ENCODE measurements at places on chromosomes 13 and 19. TPM values are rescaled to one million over a fixed set of nuclear protein-coding genes. Genes with fewer than 3 reads are reported as not detected.

- DNase-seq, result peak; percentile 60
Measured at GRCh38 chr19:2719920-2720776, 1.0 kb downstream of the DIRAS1 start.

GRCh38 chr13:32117701-32118100 lies 86.1 kb downstream of the FRY start:
- DNase-seq, result peak; percentile 38

DNA sequence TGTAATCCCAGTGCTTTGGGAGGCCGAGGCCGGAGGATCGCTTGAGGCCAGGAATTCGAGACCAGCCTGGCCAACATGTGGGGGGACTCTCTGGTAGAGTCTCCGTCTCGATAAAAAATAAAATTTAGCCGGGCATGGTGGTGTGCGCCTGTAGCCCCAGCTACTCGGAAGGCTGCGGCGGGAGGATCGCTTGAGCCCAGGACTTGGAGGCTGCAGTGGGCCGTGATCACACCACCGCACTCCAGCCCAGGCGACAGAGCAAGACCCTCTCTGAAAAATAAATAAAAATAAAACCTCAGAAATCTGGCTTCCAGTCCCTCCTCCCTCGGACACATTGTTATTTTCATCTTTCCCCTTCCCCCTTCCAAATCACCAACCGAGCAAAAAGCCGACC lies 332 bp downstream of the IRGQ start:
- DNase-seq, result no peak

- no peak for DNase-seq
Measured at GRCh38 chr19:42148266-42148665, 16.0 kb upstream of the POU2F2 start.

DNA sequence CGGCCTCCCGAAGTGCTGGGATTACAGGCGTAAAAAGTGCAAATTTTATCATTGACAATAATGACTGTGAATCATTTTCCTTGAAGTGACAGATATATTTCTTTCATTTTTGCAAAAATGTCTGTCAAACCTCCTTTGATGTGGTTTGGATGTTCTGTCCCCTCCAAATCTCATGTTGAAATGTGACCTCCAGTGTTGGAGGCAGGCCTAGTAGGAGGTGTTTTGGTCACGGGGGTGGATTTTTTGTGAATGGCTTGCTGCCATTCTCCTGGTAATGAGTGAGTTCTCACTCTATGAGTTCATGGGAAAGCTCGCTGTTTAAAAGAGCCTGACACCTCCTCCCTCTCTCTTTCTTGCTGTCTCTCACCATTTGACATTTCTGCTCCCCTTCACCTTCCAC lies 5.5 kb upstream of the SLC1A6 start:
- DNase-seq, result no peak

- DNase-seq, result peak; percentile 90
Measured at GRCh38 chr19:18156841-18157464, 4.0 kb downstream of the PIK3R2 start.

DNA sequence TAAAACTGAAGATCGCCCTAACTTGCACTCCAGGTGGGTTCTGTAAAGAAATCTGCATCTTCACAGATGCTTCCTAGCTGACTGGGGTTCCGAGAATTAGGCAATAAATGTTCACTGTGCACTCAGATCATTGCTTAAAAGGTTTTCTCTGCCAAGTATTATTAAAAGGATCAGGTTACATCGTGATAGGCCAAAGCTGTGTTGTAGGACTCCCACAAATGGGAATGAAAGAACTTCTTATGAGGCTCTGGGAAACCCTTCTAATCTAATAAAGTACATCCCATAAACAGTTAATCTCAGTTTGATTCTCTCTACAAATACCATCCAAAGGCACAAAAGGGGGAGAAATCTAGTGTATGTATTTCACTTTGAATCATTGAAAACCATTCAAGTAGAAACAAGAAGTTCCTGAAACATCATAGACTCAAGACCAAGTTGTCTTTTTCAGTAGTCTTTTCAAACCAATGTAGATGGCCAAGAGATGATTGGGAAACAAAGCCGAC lies 7.1 kb upstream of the POU4F1 start:
- no peak for DNase-seq

DNA sequence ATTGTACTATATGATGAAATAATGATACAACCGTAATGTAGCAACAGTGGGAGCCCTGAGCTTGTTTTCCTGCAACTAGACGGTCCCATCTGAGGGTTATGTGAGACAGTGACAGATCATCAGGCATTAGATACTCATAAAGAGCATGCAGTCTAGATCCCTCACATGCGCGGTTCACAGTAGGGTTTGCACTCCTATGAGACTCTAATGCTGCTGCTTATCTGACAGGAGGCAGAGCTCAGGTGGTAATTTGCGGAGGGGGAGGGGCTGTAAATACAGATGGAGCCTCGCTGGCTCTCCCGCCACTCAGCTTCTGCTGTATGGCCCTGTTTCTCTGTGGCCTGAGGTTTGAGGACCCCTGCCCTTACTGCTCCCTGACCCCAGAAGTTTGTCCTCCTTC lies 13.7 kb downstream of the EPHX3 start:
- DNase-seq, result no peak

GRCh38 chr13:97134364-97135095 lies 87.6 kb upstream of the MBNL2 start:
- DNase-seq, result no peak

- DNase-seq, result no peak
Measured at GRCh38 chr19:4814625-4815425, 16.7 kb downstream of the TICAM1 start.

GRCh38 chr13:70043685-70044084 lies 63.9 kb upstream of the ATXN8OS start:
- no peak for DNase-seq

- DNase-seq, result no peak
Measured at GRCh38 chr13:40102854-40103253, 447.4 kb downstream of the COG6 start.

DNA sequence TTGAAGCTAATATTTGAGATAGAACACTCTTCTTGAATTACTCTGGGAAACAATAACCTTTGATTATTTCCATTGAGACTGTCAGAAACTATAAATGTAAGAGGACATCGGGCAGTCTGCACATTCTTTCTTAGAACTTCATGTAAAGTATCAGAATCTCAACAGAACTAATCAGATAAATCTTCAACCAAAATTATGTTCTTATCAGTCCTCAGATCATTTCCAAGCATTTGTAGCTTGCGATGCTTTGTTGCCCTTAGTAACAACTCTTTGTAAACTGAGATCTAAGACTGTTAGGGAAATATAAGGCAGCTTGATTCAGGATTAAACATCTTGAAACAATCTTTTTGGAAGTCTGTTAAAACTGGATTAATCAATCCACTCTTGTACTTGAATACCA lies 70.3 kb downstream of the FNDC3A start:
- DNase-seq, result no peak

DNA sequence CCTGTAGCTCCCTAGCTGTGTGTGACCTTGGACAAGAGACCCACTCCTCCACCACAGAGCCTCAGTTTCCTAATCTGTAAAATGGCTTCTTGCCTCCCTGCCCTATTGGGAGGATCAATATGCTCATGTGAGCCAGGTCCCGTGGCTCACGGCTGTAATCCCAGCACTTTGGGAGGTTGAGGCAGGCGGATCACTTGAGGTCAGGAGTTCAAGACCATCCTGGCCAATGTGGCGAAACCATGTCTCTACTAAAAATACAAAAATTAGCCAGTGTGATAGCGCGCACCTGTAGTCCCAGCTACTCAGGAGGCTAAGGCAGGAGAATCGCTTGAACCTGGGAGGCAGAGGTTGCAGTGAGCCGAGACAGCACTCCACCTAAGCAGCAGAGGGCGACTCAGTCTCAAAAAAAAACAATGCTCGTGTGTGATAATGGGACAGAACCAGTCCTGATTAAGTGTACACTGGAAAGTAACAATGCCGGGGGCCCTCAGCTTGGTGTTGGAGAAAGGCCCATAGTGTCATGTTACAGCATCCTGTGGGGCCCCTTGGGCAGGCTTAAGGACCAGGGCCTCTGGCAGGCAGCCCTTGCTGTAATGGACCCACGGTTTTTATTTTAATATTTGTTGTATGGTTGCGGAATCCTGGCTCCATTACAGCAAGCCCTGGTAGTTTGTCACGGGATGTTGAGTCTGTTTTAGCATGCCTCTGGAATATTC lies 6.8 kb downstream of the RPS11 start:
- DNase-seq, result peak; percentile 59

DNA sequence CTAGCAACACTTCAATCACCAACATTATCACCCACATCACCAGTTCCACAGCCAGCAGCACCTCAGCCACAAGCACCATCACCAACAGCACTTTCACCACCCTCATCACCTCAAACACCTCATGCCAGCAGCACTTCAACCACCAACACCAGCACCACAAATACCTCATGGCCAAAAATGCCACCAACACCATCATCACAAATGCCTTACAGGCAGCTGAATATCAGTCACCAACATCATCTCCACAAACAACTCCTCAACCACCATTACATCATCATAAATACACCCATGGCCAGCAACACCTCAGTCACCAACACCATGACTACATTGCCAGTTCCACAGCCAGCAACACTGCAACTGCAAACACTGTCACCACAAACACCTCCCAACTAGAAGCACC lies 10.4 kb downstream of the FCER2 start:
- no peak for DNase-seq

DNA sequence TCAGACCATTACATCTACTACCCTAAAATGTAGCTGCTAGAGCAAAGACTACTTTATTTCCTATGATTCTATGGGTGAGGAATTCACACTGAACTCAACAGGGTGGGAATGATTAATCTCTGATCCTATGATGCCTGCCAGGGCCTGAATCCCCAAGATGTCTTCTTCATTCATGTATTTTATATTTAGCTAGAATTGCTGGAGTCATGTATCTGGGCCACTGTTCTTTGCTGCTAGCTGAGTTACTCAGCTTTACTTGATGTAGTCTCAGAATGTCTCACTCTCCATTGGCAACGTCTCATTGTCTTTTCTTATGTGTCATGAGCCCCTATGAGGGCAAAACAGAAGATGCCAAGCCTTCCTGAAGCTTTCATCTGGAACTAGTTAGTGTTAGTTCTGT lies 21.1 kb downstream of the ZNF582 start:
- DNase-seq, result no peak

GRCh38 chr19:48770266-48770665 lies 14.9 kb downstream of the FGF21 start:
- DNase-seq, result no peak

GRCh38 chr19:51084505-51084904 lies 1.8 kb upstream of the KLK14 start:
- no peak for DNase-seq

GRCh38 chr13:33057019-33057780 lies 41.0 kb downstream of the KL start:
- no peak for DNase-seq

DNA sequence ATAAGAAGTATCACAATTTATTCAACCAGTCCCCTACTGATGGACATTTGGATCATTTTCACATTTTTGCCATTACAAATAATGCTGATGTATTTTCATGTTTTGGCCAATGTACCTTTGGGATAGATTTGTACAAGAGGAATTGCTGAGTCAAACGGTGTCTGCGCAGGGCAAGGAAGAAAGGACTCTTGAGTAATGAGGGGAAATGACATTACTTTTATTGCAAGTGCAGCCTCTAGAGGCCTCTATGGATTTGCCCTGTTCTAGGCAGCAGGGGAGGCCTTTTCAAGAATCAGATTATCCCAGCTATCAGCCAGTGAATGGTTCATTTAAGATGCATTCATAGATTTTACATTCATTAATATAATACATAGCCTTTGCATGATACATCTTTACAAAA lies 32.9 kb upstream of the GTF3A start:
- no peak for DNase-seq

GRCh38 chr19:8307400-8307964 lies 676 bp downstream of the CD320 start:
- DNase-seq, result no peak

DNA sequence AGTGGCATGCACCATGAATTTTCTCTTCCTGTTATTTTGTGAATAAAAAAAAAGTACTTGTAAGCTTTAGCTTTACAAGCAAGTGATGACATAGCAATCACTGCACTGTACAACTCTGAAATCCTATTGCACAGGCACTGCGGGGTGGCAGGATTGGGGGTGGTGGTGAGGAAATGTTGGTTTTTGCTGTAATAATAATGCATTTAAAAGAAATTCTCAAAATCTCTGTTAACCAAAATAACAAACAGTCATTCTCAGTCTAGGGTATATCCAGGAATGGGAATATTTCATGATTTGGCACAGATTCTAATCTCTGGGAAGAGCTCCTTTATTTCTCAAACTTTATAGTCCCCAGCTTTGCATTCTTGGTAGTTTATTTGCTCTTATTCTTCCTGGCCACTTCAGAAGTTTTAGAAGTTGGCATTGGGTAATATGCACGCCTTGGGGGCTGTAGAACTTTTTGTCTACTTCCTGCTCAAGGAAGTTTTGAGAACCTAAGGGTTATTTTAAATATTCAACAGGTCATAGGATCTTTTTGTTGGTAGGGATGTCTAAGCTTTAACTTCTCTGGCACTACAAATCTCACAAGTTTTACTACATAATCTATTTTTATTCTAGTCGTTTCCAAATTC lies 353.0 kb upstream of the KLF12 start:
- no peak for DNase-seq

DNA sequence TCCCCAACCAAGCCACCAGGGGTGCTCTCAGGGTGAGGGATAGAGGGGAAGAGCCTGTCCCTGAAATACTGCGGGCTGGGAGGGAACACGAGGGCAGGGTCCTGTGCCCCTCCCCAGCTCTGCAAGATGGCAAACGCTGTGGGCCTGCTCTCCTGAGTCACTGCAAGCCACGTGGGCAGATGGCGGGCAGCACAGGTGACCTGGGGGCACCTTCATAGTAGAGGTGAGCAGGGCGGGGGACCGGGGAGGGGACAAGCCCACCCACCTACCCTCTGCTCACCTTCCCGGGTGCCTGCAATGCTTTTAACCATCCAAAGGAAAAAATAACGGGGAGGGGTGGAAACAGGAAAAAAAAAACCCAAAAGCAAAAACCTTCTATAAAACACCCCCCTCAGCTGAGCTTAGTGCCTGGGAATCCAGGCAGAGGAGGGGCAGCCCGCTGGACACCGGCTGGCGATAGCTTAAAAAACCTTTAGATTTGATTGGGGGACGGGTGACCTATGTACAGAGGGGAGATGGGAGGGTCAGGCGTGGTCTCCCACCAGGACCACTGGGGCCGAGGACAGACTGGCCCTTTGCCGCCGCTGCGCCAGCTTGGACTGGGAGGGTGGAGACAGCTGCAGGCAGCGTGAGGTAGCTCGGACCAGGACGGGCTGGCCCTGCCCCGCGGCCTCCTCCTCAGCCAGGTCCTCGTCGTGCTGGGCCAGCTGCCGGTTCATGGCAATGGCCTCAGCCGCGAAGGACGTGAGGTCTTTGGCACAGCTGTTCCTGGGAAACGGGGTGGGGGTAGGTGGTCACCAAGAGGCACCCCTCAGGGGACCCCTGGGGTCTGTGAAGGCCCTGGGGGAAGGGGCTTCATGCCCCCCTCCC lies 11.7 kb downstream of the MKNK2 start:
- DNase-seq, result no peak

PNMA8A gene
- total RNA-seq, result 10.0 TPM

KLF1 gene
- not detected for total RNA-seq

CD70 gene
- not detected for total RNA-seq

WASF3 gene
- total RNA-seq, result 7.5 TPM

SLC6A16 gene
- 0.79 TPM for total RNA-seq

LRG1 gene
- 0.18 TPM for total RNA-seq

MBD3L3 gene
- not detected for total RNA-seq

ZSWIM4 gene
- 3.6 TPM for total RNA-seq

NKPD1 gene
- total RNA-seq, result 0.07 TPM

GAMT gene
- total RNA-seq, result 89.2 TPM

PLPP2 gene
- total RNA-seq, result 1.3 TPM

LRRC63 gene
- not detected for total RNA-seq
